ENCODE measurements at places on chromosomes 12 and 14.

DNA sequence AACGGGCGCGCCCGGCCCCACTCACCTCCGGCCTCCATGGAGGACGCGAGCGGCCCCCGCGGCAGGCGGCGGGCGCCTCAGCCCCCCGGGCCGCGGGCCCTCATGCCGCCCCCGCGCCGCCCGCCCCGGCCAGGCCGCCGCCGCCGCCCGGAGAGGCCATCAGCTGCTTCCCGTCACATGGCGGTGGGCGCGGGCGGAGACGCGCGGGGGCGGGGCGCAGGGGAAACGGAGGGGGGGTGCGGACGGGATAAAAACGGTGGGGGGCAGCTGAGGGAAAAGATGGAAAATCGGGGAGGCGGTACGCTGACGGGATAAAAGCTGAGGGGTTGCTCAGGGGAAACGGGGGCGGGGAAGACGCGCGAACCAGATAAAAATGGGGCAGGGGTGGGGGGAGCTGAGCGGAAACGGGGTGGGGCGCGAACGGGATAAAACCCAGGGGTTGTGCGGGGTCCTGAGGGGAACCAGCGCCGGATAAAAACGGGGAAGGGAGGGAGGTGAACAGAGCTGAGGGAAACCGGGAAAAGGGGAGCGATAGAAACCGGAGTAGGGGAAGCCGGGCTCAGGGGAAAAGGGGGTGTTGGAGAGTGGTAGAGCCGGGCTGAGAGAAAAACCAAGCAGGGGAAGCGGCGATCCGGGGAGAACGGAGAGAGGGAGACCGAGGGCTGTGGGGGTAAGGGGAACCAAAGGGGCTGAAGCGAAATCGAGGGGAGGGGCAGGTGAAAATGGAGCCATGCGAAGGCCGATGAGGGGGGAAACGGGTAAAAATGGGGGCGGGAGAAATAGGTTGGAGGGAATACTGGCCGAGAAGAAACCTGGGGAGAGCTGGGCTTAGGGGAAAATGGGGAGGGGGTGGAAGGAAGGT lies at the start of gene WSB2:
Gene WSB2 (minus strand): TSS at position 169 of the 862 bp plus-strand sequence. CDS start 131 bp downstream, at position 38.
- DNase-seq: peak; percentile 50

- DNase-seq: no peak
These were observed 12.4 kb downstream of the NGB start for GRCh38 chr14:77258566-77258965.

- DNase-seq: no peak
These were observed 3.4 kb downstream of the RTL1 start for GRCh38 chr14:100899884-100900771.

DNA sequence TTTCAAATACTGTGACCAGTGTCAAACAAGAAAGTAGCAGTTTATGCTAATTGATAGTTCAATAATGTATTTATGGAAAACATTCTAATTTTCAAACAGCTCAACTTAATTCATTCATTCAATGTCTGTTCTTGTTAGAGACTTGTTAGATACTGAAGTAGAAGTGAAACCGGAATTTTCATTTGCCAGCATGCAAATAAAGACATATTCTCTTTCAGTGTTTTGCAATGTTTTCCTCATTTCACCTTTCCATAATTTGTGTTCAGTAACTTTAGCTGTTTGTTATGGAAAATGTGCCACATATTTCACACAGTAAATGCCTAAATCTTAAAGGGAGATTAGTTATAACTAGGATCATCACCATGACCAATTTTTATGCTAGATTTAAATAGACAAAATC lies 21.2 kb downstream of the TAS2R50 start:
- no peak for DNase-seq

- no peak for DNase-seq
These were observed 43.0 kb upstream of the LRRC10 start for GRCh38 chr12:69653703-69654102.

- no peak for DNase-seq
These were observed 150.7 kb downstream of the KTN1 start for GRCh38 chr14:55730592-55731310.

DNA sequence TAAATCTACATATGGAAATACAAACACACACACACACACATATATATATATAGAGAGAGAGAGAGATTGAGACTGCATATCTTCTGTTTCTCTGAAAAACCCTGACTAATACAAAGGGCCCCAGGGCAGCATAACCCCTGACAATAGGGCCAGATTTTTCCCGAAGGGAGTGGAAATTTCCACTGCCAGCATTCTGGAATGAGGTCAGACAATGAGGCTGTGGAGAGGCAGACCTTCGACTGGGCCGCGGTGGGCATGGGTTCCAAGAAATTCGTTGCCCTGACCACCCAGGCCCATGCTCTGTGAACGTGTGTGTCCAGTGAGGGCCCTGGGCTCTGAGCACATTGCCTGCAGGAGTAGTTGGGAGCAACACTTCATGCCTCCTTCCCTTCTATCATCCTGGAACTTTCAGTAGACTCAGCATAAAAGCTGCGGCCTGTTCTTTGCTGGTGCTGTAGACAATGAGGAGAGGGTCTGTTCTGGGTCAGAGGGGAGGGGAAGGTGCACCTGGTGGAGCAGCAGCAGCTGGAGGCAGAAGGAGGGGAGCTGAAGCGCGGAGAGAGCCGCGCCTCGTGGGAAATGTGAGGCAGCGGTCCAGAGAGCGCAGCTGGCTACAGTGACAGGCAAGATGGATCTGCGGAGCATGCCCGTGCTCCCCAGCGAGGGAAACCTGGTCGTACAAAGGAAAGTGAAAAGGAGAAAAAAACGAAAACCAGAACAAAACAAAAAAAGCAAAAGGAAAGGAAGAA lies 25.6 kb upstream of the CCDC60 start:
- no peak for DNase-seq

- DNase-seq: no peak
These were observed 2.5 kb downstream of the MYH7 start for GRCh38 chr14:23432946-23433345.

DNA sequence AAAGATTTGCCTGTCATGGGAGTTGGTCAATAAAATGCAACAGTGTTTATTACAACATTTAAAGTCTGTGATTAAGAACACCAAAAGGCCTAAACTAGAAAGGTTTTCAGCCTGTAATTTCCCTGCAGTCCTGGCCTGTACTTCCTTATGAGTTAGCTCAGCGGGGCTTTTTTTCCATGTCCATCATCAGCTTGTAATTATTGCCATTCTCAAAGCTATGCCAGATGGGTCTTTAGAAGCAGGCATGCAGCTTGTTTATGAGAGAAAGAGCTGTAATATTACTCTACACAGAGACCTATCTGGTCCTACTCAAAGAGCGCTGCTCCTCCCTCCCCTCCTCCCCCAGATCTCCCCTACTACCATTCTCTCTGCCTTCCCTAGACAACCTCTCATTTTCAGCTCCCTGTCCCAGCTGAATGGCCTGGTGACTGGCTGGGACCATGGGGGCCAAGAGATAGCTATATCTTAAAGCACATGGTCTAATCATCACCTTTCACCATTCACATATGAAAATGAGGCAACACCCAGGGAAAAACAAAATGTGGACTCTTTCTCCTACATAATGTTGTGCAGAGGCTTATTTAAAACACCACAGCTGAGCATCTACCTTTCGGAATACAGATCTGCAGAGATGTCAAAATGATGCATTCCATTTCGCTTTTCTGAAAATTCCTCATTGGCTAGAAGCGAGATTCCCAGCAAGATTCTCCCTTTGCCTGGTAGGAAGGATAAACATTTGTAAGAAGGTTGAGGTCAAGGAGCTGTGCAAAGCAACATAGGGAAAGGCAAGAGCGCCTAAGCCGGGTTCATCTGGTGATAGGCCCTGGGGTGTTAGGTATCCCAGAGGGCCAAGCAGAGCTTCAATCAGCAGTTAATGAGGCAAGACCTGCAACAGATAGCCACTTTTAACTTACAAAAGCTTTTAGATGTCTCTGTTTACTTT lies 209.7 kb upstream of the CDKN3 start:
- DNase-seq: no peak
